ENCODE measurements at places on chromosomes 5 and 9. TPM values are rescaled to one million over a fixed set of nuclear protein-coding genes. Genes with fewer than 3 reads are reported as not detected.

Gene BSPRY
- total RNA-seq = 10.6 TPM

Gene SEMA6A
- total RNA-seq = 0.24 TPM

Gene TMEM232
- 1.6 TPM for total RNA-seq

Gene ELP1
- total RNA-seq = 36.2 TPM

GRCh38 chr9:86670536-86670935, 276.8 kb downstream of the GAS1 start:
- no peaks in the 10 kb centered on the region for H3K36me3 ChIP-seq
- no peak for DNase-seq
- H3K4me3 ChIP-seq = no peak overlapping the region
- no peaks in the 10 kb centered on the region for H3K27me3 ChIP-seq
- no peaks in the 10 kb centered on the region for H3K4me1 ChIP-seq
- H3K27ac ChIP-seq = no peak overlapping the region

DNA sequence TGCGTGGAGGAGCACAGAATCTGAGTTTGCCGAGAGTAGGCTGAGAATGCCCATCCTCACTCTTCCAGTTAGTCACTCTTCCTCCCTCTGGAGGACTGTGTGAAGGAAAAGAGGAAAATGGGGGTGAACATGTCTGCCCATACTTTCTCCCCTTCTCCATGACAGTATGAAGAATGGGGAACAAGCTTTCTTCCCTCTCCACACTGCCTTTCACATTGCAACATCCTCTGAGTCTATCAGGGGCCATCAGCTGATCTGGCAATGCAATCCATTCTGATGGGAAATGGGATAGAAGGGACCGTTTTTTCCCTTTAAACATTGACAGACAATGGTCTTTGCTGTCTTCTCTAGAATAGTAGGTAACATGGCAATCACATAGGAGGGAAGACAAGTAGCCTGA, 56.8 kb downstream of the UGCG start:
- H3K4me1 ChIP-seq = peaks cover 11% of the 10 kb centered on the region
- peaks cover 13% of the 10 kb centered on the region for H3K27me3 ChIP-seq
- H3K27ac ChIP-seq = no peak overlapping the region
- no peaks in the 10 kb centered on the region for H3K36me3 ChIP-seq
- H3K4me3 ChIP-seq = no peak overlapping the region

DNA sequence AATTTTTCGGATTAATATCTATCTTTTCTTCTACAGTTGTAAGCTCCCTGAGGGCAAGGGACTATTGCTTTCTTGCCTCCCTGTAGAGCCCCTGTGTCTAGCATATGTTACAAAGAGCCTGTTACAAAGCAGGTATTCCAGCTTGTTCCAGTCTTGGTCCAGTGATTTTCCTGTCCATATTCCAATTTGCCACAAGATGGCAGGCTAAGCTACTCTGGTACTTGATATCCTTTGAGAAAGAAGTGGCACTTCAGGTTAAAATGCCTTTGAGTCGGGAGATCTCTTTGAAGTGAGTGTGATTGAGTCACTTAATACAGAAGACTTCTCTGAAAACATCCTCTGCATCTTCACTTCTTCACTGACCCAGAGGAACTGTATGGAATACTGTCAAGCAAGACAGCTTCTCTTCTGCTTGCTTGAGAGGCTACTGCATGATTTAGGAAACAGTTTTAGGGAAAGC, 24.5 kb downstream of the CAVIN4 start:
- H3K4me3 ChIP-seq = no peak overlapping the region
- peaks cover 12% of the 10 kb centered on the region for H3K27me3 ChIP-seq
- H3K4me1 ChIP-seq = peaks cover 9% of the 10 kb centered on the region
- H3K36me3 ChIP-seq = no peaks in the 10 kb centered on the region
- DNase-seq = no peak

DNA sequence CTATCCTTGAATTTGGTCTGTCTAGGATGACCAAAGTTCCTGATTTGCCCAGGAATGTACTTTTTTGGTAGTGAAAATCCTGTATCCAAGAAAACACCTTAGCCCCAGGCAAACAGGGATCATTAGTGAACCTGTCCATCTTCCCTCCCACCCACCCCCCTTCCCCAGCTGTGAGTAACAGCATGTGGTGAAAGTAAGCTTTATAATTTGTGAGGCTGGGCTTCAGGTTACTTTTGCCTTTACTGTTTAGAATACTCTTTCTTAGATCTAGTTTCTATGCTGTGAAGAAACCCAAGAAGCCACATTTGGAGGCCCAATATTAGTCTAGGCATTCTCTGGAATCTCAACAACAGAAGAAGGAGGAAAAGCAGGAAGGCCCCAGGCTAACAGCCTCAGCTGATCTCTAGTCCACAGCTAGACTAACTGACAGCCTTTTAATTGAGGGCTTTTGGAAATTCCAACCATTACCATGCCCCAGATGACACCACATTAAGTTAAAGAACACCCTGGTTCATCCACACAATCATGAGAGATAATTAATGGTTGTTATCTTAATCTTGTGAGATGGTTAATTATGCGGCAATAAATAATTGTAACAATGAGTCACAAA, 703.0 kb upstream of the NUDT12 start:
- H3K4me3 ChIP-seq = no peak overlapping the region
- no peaks in the 10 kb centered on the region for H3K27me3 ChIP-seq
- H3K36me3 ChIP-seq = no peaks in the 10 kb centered on the region
- no peak overlapping the region for H3K27ac ChIP-seq
- H3K4me1 ChIP-seq = no peaks in the 10 kb centered on the region

DNA sequence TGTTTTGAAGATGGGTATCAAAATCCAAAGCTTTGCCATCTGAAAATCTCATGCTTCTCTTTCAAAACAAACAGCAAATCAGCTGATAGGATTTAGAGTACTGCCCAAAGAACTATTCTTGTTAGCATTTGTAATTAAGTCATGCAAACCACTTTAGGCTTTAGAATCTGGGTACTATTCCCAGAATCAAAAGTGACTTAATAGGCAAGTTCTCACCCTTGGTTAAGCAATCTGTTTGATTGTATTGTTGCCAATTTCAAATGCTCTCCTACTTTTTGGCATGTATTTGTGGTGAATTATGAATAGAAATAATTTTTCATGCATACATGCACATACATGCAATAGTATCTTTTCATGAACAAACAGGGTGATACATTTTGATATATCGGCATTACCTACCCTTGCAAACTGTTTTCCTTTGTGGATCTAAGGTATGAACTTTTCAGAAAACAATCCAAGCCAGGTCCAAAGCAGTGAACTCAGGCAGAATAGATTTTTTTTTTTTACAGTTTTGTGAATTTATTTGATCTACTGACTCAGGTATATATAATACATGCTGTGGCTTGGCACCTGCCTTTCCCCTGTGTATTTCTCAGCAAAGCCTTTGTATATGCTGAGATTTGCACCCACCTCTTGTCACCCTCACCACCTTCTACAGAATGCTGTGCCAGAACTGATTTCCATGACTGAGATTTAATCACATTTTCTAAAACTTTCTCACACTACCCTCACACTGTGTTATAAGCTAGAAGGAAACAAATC, 9.0 kb downstream of the IL33 start:
- DNase-seq = no peak
- no peaks in the 10 kb centered on the region for H3K4me1 ChIP-seq
- H3K4me3 ChIP-seq = no peak overlapping the region
- H3K36me3 ChIP-seq = no peaks in the 10 kb centered on the region
- H3K27ac ChIP-seq = no peak overlapping the region
- H3K27me3 ChIP-seq = peaks cover 20% of the 10 kb centered on the region

GRCh38 chr9:133430244-133430643, 8.1 kb downstream of the ADAMTS13 start:
- no peaks in the 10 kb centered on the region for H3K36me3 ChIP-seq
- no peak for DNase-seq
- peaks cover 4% of the 10 kb centered on the region for H3K4me1 ChIP-seq
- no peak overlapping the region for H3K4me3 ChIP-seq
- H3K27ac ChIP-seq = no peak overlapping the region
- H3K27me3 ChIP-seq = peaks cover 26% of the 10 kb centered on the region

DNA sequence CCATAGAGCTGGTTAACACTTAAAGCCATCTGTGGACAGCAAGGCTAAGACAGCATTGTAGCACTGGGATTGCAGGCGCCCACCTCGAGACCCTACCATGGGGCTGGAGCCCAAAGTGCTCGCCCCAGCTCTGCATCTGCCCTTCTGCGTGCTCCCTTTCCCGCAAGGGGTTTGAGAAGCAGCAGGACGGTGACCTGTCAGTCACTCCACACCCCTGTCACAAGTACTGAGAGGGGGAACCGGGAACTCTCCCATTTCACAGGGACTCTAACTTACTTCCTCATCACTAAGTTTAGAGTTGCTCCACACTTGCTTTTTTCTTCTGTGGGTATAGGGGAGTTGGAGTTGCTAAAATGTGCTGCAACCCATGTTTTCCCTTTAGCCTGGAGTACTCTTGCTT, 273.2 kb downstream of the SMARCA2 start:
- no peaks in the 10 kb centered on the region for H3K4me1 ChIP-seq
- DNase-seq = no peak
- peaks cover 2% of the 10 kb centered on the region for H3K27me3 ChIP-seq
- H3K36me3 ChIP-seq = no peaks in the 10 kb centered on the region
- no peak overlapping the region for H3K27ac ChIP-seq

GRCh38 chr9:16532681-16533450, 337.6 kb downstream of the BNC2 start:
- H3K4me3 ChIP-seq = no peak overlapping the region
- no peaks in the 10 kb centered on the region for H3K27me3 ChIP-seq
- no peak for DNase-seq
- no peak overlapping the region for H3K27ac ChIP-seq
- no peaks in the 10 kb centered on the region for H3K36me3 ChIP-seq

DNA sequence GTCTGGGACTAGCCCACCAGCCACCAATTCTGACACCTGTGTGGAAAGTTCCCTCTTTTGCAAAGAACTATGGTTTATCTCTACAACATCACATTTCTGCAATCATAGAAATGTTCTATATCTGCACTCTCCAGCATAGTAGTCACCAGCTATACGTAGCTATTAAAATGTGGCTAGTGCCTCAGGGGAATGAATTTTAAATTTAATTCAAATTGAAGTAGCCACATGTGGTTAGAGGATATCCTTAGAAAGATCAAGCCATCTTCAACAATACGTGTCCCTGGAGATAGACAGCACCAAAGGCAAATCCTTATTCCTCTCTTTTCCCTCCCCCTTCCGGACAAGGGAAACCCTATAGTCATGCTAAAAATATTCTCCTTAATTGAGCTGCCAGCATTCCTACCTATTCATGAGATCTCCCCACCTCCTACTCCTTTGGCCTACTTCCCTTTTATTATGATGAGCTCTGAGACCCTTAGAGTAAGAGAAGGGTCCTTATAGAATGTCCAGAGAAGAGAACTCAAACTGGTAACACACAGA, 11.1 kb downstream of the LCP2 start:
- no peak for DNase-seq
- H3K27ac ChIP-seq = peak overlapping the region; percentile 48
- no peaks in the 10 kb centered on the region for H3K27me3 ChIP-seq
- H3K4me3 ChIP-seq = no peak overlapping the region

DNA sequence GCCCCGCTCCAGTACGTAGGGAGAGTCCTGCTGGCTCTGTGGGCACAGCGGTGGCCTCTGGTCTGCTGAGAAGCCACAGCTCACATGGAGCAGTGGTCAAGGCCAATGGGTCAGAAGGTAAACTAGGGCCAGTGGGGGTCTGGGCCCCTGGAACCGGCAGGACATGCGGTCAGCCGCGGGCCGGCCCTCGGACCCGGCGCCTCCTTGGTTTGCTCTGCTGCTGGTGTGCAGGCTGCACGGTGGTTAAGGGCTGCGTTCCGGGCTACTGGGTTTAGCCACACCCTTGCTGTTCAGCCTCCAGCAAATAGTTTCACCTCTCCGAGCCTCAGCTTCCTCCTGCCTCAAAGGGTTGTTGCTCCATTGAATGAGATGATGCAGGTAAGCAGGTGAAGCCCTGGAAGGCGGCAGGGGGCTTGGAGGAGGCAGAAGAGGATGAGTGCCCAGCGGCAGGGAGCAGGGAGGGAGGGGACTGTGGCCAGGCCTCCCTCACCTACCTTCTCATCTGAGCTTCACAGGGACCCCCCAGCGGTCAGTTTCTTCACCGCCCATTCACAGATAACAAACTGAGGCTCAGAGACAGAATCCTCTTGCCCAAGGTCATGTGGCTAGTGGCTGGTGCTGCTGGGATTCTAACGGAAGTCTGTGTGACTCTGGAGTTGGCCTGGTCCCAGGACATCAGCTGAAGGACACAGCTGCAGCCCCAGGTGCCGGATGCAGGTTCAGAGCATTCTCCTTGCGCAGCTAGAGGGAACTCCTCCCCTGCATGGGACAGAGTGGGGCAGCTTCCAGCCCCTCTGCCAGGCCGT, 3.7 kb upstream of the COL5A1 start:
- H3K27ac ChIP-seq = no peak overlapping the region
- DNase-seq = no peak
- no peaks in the 10 kb centered on the region for H3K4me1 ChIP-seq
- no peak overlapping the region for H3K4me3 ChIP-seq

DNA sequence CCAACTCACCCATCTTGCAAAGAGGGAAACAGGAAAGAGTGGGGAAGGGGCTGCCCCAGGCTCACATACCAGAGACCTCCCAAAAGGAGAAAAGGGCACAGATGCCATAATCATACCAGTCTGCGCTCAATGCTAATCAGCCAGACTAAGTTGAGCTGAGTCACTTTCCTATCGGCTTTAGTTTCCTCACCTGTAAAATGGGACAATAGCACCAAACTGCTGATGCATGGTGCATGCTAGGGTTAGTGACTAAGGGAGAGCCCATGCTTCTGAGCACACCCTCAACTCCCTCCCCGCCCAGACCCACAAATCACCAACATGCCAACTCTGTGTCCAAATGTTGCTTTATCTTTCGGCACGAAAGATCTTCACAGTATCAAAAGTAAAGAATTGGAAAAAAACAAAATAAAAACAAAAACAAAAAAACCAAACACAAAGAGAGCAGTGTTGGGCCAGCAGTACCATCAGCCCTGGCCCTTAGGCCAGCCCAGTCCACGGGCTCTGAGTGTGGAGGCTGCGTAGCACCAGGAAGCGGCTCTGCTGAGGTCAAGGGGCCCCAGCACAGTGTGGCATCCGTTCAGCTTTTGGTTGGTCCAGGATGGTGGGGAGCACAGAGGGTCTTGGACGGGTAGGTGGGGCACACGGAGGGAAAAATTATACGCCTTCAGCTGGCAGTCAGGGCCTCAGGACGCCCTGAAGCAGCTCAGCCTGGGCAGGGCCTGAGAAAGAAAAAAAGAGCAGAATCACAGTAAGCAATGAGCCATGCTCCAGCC, 2.9 kb upstream of the DDX41 start:
- no peak overlapping the region for H3K27ac ChIP-seq
- H3K4me1 ChIP-seq = peaks cover 28% of the 10 kb centered on the region
- H3K36me3 ChIP-seq = peaks cover 34% of the 10 kb centered on the region
- no peak overlapping the region for H3K4me3 ChIP-seq
- H3K27me3 ChIP-seq = no peaks in the 10 kb centered on the region

- H3K36me3 ChIP-seq = no peaks in the 10 kb centered on the region
- H3K27ac ChIP-seq = no peak overlapping the region
- peaks cover 17% of the 10 kb centered on the region for H3K27me3 ChIP-seq
- no peaks in the 10 kb centered on the region for H3K4me1 ChIP-seq
Measured at GRCh38 chr9:36867241-36867640, 166.8 kb downstream of the PAX5 start.
